PC-9 (cell line): ENCODE measurements at places on chromosomes 7 and 10. TPM values are rescaled to one million over a fixed set of nuclear protein-coding genes. Genes with fewer than 3 reads are reported as not detected.

- peak; percentile 70 for DNase-seq
These were observed 76.0 kb downstream of the DIP2C start for GRCh38 chr10:613271-614138.

DNA sequence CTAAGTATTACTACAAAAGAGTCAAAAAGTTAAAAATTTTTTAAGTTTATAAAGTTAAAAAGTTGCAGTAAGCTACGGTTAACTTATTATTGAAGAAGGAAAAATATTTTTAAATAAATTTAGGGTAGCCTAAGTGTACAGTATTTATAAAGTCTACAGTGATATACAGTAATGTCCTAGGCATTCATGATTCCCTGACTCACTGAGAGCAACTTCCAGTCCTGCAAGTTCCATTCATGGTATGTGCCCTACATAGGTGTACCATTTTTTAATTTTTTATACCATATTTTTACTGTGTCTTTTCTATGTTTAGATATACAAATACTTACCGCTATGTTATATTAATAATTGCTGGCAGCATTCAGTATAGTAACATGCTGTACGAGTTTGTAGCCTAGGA is 92.3 kb downstream of the CTNNA3 start:
- DNase-seq = no peak

GRCh38 chr7:137091396-137091795 is 222.9 kb downstream of the CHRM2 start:
- no peak for DNase-seq

- peak; percentile 35 for DNase-seq
These were observed at the start of gene BLNK for GRCh38 chr10:96271016-96271815. Gene BLNK, minus strand, starts transcription at chr10:96271569. Its CDS starts 171 bp downstream, at chr10:96271398.

- DNase-seq = no peak
These were observed 34.3 kb downstream of the AOAH start for GRCh38 chr7:36690041-36690440.

- no peak for DNase-seq
These were observed 69.2 kb downstream of the MINDY4 start for GRCh38 chr7:30840141-30841024.

DNA sequence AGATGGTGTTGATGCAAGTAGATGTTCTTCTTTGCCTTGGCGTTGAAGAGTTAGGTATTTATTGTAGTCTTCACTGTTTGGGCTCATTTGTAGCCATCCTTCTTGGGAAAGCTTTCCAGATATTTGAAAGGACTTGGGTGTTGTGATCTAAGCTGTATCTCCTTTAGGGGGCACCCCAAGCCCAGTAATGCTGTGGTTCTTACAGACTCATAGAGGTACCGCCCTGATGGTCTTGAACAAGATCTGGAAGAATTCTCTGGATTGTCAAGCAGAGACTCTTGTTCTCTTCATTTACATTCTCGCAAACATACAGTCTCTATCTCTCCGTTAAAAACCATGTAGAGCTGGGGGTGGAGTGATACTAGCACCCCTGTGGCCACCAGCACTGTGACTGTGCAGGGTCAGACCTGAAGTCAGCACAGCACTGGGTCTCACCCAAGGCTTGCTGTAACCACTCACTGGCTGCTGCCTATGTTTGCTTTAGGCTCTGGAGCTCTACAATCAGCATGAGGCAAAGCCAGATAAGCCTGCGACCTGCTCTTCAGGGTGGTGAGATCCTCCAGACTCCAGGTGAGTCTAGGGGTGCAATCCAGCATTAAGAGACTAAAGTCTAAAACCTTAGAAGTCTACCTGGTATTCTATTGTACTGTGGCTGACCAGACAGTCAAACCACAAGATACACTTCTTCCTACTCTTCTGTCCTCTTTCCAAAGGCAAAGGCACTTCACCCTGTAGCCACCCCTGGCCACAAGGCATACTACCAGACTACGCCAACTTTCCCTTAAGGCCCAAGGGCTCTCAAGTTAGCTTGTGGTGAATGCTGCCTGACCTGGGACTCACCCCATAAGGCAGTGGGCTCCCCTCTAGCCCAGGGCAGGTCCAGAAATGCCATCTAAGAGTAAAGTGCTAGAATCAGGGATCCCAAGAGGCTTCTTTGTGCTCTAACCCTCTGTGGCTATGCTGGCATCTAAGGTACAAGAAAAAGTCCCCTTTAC is 209.7 kb upstream of the TMEM196 start:
- peak; percentile 44 for DNase-seq

- DNase-seq = no peak
These were observed 180.9 kb downstream of the PLXNA4 start for GRCh38 chr7:132395361-132395760.

GRCh38 chr7:128781126-128781525 is 5.5 kb upstream of the OPN1SW start:
- no peak for DNase-seq

Gene SFRP5
- total RNA-seq = not detected in 2 replicates

Gene PKD2L1
- not detected in 2 replicates for total RNA-seq
